ENCODE measurements at places on chromosomes 16 and 17.

GRCh38 chr17:29155966-29156338 is 24.2 kb downstream of the MYO18A start:
- no peak for DNase-seq

GRCh38 chr17:17888821-17889220 is 52.0 kb upstream of the SREBF1 start:
- DNase-seq, result no peak

- no peak for DNase-seq
These were observed 135.8 kb downstream of the FOXL1 start for GRCh38 chr16:86714166-86714565.

DNA sequence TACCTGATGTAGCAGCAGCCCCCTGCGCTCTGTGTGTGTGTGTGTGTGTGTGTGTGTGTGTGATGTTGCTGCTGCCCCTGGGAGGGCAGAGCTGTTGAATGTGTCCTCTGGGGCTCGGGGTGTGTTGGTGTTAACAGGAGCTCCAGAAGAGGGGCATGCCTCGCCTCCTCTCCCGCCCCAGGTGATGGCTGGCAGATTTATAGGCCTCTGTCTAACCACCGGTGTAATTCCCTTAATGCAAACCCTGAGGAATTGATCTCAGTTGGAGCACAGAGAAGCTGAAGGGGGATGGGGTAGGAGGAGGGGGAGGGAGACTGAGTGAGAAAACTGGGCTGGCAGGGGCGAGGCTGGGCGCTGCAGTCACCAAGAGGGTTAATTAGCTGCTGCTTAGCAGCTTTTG is 10.0 kb downstream of the CACNA1G start:
- DNase-seq, result no peak

GRCh38 chr17:7317161-7317803 is 2.1 kb upstream of the GPS2 start:
- no peak for DNase-seq

GRCh38 chr16:67708368-67708771 is 10.7 kb downstream of the GFOD2 start:
- no peak for DNase-seq

DNA sequence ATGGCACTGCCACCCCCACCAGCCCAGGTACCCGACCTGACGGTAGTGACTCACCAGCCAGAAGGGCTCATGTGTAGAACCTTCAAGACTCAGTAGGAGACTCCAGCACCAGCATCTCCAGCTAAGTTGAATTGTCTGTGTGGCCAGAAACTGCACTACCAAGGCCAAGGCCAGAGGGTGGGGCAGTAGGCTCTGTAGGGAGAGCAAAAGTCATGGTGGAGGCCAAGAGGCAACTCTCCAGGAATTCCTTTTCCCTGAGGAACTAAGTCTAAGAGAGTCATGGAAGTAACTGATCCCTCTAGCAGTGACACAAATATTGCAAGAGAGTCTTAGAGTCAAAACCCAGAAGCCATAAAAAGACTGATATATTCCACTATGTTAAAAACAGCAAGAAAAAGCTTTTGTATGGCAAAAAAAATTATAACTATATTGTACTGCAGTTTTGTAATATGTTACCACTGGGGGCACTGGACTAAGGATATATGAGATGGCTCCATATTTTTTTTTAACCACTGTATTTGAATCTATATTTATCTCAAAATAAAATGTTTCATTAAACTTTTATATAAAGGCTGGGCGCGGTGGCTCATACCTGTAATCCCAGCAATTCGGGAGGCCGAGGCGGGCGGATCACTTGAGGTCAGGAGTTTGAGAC is 30.2 kb upstream of the GUCY2D start:
- DNase-seq, result no peak

DNA sequence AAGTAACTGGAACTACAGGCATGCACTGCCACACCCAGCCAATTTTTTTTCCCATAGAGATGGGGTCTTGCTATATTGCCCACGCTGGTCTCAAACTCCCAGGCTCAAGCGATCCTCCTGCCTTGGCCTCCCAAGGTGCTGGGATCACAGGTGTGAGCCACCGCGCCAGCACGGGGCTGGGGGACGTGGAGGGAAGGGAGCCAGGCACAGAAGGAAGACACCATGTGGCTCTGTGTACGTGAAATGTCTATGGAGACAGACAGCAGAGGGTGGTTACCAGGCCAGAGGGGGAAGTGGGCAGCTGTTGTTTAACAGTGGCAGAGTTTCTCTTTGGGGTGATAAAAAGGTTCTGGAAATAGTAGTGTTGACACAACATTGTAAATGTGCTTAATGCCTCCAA is 4.6 kb upstream of the PIEZO1 start:
- DNase-seq, result no peak

GRCh38 chr17:13311306-13311705 is 290.4 kb downstream of the HS3ST3A1 start:
- no peak for DNase-seq

GRCh38 chr16:194516-194915 is 14.3 kb downstream of the HBQ1 start:
- DNase-seq, result no peak

DNA sequence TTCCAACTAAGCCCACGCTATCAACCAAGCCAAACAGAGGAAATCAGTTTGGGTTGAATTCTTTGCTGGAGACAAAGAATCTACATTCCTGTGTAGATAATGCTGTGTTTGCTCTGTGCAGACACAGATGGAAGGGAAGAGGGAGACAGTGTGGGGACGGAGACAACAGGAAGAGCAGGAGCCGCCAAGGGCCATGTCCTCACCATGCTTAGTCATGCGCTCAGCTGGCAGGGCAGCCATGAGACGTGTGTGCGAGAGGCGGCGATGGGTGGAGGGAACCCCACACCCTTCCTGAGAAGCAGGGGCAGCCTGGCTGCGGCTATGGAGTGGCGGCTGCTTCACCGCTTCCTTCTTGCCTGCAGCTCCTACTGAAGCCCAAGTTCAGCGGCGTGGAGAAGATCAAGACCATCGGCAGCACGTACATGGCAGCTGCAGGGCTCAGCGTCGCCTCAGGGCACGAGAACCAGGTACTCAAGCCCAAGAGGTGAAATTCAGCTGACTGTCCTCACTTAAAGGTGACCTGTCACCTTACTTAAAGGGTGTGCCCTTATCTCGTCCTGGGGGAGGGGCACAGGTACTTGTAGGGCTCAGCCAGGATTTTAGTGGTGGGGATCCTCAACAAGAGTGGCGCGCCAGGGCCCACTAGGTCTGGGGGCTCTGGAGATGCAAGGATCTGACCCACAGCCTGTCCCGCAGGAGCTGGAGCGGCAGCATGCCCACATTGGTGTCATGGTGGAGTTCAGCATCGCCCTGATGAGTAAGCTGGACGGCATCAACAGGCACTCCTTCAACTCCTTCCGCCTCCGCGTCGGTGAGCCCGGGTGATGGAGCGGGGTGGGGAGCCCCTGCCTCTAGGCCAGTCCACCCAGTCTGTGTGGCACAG is 47.5 kb downstream of the ADCY7 start:
- no peak for DNase-seq

- DNase-seq, result no peak
These were observed 66.3 kb upstream of the ADAMTS18 start for GRCh38 chr16:77500934-77501664.

GRCh38 chr16:11355862-11356261 is 10.6 kb downstream of the RMI2 start:
- no peak for DNase-seq

DNA sequence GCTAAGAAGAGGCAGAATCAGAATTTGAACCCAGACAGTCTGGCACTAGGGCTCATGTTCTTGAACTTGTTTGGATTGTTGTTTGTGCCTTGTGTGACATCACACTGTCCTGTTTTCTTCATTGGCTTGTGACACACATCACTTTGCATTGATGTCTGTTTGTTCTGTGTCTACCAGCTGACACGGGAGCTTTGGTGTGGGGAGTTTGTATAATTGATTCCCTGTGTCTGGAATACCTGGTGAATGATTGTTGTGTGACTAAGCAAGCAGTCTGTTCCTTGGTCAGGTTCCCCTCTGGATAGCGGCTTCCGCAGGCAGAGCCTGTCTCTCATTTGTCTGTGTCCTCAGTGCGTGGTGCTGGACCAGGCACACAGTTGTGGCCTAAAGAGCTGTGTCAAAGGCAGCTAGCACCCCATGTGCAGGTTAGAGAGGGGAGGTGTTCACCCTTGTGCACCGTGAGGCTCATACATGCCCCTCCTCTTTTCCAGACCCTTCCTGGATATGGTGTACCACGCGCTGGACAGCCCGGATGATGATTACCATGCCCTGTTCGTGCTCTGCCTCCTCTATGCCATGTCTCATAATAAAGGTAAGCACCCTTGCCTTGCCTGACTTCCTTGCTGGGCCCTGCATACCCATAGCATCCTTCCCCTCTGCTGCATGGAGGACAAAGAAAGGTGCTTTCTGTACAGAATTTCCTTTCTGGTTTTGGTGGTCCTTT is 80.1 kb downstream of the CLEC16A start:
- DNase-seq, result peak; percentile 38

All from kidney glomerular epithelial cell (primary cell).